Foreskin keratinocyte (primary cell): ENCODE measurements at places on chromosomes 4 and X.
A peak's percentile ranks its signal among the peaks of the same experiment; 100 is the strongest.

GRCh38 chr4:8069102-8069752, 89.4 kb downstream of the ABLIM2 start:
- DNase-seq, result no peak

GRCh38 chr4:81914623-81915022, 442.9 kb upstream of the RASGEF1B start:
- no peak for DNase-seq

DNA sequence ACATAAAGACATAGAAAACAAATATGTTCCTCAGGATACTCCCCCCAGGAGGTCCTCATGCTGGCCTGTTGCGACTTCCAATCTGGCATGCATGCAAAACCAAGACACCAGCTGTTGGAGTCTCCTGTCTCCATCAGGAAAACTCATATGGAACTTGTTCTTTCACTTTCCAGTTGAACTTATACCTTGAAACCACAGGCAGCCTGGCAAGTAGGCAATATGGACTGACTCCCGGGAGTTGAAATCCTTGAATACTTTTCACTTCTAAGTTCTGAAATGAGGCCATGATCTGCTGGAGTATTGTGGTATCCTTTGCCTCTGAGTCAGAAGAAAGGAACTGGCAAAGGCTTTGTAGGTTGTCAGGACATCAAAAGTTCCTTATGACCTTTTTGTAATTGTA, 444.2 kb downstream of the IDS start:
- peak; percentile 4 for DNase-seq

DNA sequence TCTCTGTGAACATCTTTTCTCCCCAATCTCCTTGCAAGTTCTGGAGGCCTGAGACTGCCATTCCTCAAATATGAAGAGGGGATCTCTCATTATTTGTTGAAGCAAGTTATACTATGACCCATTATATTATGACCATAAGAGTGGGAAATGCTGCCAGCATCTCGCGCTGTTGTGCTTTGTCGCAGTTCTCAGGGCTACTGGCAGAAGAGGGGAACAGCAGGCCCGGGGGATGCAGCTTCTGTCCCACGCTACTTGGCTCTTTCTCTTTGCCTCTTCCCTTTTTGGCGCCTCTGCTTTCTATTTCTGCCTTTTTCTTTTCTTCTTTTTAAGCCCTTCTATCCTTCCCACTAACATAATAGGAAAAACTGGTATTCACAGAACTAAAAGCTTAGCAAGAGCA, 64.2 kb downstream of the GEMIN8 start:
- no peak for DNase-seq

DNA sequence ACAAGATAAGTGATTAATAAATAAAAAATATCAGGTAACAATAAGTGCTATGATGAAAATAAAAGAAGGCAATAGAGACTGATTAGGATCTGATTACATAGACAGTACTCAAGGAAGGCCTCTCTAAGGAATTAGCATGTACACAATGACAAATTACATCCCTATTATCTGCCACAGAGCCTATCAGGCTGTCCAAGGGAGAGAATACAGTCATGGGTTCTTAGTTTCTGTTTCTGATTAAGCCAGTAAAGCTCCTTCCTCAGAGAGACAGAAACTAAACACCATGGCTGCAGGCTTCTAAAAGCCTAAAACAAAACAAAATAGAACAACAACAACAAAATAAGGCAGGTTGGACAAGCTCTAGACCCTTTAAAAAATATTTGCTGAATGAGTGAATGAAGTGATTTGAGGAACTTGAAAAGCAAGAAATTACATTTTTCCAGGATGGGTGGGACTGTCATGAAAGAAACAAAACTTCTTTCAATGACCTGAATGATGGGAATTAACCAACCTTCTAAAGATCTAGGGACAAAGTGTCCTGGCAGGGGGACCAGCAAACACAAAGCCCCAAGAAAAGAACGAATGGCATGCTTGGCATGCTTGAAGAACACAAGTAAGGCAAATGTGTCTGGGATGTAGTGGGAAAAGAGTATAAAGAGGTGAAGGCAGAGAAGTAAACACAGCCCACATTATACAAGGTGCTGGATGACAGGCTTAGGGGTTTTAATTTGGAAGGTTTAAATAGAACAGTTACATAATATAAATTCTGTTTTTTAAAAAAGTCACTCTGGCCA, 44.1 kb downstream of the NAA11 start:
- no peak for DNase-seq

GRCh38 chr4:172141025-172141424, 327.8 kb downstream of the GALNTL6 start:
- DNase-seq, result no peak

DNA sequence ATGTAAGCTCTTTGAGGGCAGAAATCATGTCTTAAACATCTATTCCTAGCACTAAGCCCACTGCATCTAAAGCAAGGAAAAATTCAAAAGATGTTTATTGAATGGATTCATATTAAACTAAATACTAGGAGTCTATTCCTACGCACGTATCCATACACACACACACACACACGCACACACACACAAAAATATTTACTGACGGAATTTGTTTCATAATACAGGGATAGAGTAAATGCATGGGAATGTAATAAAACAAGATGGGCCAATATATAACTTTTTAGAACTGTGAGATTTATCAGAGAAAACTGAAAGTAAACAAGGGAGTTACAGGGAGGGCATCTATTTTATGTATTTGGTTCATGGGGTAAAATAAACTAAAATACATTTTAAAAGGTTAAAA, 57.6 kb downstream of the WDFY3 start:
- no peak for DNase-seq

- DNase-seq, result no peak
Measured at GRCh38 chr4:88137112-88137511, 21.3 kb downstream of the ABCG2 start.

DNA sequence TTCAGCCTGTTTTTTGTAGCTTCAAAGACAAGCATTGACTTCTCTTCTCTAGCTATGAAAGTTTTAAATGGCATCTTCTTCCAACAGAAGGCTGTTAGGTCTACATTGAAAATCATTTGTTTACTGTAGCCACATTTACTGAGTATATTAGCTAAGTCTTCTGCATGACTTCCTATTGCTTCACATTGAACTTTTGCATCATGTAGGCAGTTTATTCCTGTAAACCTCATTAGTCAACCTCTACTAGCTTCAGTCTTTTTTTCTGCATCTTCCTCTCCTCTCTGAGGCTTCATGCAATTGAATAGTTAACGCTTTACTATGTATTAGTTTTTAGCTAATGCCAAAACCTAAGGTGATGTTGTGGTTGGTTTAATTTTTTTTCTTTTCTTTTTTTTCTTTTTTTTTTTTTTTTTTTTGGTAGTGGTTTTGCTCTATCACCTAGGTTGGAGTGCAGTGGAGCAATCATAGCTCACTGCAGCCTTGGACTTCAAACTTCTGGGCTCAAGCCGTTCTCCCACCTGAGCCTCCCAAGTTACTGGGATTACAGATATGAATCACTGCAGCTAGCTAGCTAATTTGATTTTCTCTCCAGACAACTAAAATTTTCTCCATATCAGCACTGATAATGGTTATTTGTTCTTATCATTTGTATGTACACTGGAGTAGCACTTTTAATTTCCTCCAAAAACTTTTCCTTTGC, 3.4 kb downstream of the UGT2A3 start:
- DNase-seq, result no peak

- no peak for DNase-seq
Measured at GRCh38 chr4:86296865-86297264, 63.0 kb downstream of the MAPK10 start.

- peak; percentile 51 for DNase-seq
Measured at GRCh38 chr4:181821039-181822004, 421.9 kb upstream of the TENM3 start.

DNA sequence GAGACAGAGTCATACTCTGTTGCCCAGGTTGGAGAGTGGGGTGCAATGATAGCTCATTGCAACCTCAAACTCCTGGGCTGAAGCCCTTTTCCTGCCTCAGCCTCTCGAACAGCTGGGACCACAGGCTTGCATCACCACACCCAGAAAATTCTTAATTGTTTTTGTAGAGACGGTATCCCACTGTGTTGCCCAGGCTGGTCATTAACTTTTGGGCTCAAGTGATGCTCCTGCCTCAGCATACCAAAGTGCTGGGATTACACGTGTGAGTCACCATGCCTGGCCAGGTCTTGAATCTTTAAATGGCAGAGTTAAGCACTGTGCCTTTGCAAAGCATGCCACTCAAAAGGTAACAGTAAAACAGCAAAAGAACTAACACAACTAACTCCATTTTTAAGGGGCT, 28.6 kb upstream of the BBS12 start:
- no peak for DNase-seq

DNA sequence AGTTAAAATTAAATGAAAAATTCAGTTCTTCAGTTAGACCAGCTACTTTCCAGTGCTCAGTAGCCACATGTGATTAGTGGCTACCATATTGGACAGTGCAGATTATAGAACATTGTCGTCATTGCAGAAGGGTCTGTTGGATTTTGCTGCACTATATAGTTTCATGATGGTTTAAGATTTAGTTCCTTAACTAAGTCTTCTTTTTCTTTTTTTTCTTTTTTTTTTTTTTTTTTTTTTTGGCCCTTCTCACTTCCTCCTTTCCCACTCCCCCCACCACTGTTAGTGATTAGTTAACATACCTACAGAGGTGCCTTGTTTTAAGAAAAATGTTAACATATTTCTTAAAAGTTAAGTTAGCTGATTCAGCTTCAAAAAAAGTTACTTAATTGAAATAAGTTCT, 9.0 kb downstream of the RAB9A start:
- no peak for DNase-seq

- peak; percentile 63 for DNase-seq
Measured at GRCh38 chr4:168440442-168441264, 39.6 kb downstream of the DDX60L start.

- DNase-seq, result no peak
Measured at GRCh38 chrX:11137543-11138139, 26.5 kb downstream of the HCCS start.

GRCh38 chrX:42714981-42715700, 62.8 kb downstream of the PPP1R2C start:
- peak; percentile 24 for DNase-seq

GRCh38 chr4:15914291-15914690, 24.2 kb downstream of the FGFBP1 start:
- DNase-seq, result peak; percentile 90

GRCh38 chrX:32937043-32937442, 274.3 kb downstream of the DMD start:
- no peak for DNase-seq

GRCh38 chr4:169208090-169208455, 62.7 kb downstream of the SH3RF1 start:
- no peak for DNase-seq

- DNase-seq, result no peak
Measured at GRCh38 chr4:114100288-114101031, 121.0 kb upstream of the ARSJ start.

DNA sequence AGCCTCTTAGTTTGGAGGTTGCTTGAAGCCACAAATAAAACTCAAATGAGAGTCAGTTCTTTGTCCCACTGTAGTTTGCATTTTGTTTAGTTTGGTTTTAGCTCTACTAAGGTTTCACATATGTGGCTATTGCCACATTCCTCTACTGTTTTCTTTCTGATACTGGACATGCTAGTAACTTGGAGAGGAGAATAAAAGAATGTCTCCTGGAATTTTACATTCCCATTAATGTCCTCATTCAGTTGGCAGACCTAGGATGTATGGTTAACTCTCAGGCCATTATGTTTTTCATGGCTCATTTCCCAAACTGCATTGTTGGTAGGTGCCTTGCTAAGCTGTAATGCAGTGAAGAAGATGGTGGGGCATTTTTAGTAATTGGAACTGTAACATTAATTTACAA, 29.9 kb downstream of the UPRT start:
- no peak for DNase-seq

DNA sequence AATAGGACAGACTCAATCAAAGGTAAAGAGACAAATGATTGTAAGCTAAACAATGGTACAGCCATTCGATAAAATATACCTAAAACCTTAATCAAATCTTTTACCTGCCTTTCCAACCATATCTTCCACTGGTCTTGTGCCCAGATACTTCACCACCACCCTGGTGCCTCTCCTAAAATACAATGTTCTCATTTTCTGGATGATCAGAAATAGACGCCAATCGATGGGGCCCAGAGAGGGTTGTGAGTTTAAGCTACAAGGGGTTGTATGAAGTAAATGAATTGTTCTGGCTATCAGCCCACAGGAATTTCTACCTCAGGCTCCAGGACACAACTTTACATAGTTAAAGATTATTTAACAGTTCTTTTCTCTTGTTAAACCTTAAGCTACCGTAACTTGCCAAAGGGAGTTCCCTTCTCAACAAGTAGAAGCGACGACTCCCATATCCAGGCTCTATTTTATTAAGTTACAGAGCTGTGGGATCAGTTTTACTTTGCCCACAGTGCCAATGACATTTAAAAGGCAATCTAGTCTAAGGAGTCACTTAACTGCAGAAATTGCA, 99.1 kb downstream of the CHRNA9 start:
- no peak for DNase-seq

GRCh38 chrX:13511944-13512330, 57.5 kb upstream of the EGFL6 start:
- no peak for DNase-seq

DNA sequence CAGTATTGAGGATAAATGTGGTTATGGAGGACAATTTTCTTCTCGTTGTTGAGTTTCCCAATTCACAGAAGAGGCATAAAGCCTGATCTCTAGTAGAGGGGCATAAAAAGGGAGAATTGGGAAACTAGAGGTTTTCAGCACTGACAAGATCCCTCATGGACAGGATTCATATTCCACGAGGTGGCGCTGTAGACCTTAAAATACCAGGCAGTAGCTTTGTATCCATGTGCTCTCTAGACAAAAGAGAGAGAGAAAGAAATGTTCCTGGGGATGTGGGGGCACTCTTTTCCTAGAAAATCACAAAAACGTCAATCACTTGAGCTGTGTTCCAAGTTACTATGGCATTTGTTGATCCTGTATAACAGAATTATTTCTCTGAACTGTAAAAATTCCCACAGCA, 128.3 kb downstream of the MAGEE1 start:
- peak; percentile 0 for DNase-seq

GRCh38 chr4:22502895-22503814, 12.7 kb downstream of the ADGRA3 start:
- DNase-seq, result peak; percentile 57

DNA sequence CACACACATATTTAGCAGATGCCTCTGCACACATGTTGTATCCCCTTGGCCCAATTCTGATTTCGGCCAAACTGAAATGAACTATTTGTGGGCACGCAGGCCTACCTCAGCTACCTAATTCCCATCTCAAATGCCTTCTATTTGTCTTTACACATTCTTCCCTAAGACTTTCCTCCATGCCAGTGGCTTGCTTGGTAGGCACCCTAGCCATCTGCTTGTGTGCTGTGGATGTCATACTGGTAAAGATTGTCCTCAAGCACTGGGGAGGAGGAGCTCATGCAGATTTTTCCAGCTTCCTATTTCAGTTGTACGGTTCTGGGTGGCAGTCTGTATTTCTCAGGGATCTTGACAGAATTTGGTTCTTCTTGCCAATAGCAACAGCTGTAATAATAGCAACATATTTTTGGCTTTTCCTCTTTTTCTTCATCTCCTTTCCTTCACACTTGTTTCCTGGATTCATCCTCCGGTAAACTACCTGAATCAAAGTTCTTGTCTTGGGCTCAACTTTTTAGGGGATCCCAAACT, 514.3 kb downstream of the ADGRL3 start:
- no peak for DNase-seq
